ENCODE measurements at places on chromosomes 3 and 15. TPM values are rescaled to one million over a fixed set of nuclear protein-coding genes. Genes with fewer than 3 reads are reported as not detected.

Gene COL7A1
- 348 TPM for total RNA-seq

Gene MED12L
- total RNA-seq = 1.3 TPM

Gene CALML4
- total RNA-seq = 2.4 TPM

Gene CIP2A
- total RNA-seq = 8.2 TPM

Gene LMAN1L
- total RNA-seq = not detected

Gene CISH
- 3.8 TPM for total RNA-seq

Gene SPRED1
- total RNA-seq = 20.4 TPM

Gene APOD
- not detected for total RNA-seq

Gene CHST2
- 14.5 TPM for total RNA-seq

Gene PDIA5
- total RNA-seq = 18.8 TPM

All from kidney epithelial cell (primary cell).